ENCODE measurements at places on chromosomes 3 and 15.

DNA sequence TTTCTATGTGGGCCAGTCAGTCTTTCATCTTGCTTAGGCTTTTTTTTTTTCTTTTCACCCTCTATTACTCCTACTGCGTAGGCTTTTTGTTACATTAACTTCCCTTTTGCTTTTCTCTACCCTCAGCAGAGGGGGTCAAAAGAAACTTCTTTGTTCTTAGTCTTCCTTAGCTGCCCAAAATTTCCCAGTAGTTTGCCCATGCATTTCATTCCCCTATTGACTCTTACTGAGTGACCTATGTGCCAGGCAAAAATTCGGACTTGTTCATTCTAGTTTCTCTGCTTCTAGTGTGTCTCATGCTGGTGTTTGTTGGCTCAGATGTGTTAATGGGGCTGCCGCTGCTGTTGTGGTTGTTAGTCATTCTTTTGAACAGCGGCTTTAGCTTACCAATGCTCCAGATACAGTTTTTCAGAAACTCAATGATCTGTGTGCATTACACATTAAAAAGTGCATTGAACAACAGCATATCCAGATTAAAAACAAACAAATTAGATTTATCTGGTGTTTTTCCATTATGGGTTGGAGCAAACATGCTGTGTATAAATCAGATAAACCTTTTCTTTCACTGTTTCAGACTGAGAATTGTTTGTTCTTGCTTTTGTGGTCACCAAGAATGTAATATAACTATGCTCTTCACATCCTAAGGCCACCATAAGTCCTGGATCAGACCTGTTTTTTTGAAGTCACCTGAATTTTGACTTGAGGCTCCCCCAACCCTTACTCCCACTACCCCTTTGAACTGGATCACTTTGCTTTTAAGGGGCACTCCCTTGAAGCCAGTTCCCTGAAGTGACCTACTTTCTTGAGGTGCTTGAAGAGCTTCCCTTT, 43.1 kb downstream of the PDE8A start:
- no peak for DNase-seq

GRCh38 chr3:63762934-63763550, 56.1 kb upstream of the C3orf49 start:
- DNase-seq, result no peak

- DNase-seq, result no peak
Observed at GRCh38 chr15:76996526-76997401, 1.8 kb downstream of the PSTPIP1 start.

GRCh38 chr3:64187065-64187959, 38.0 kb downstream of the PRICKLE2 start:
- DNase-seq, result peak; percentile 73

DNA sequence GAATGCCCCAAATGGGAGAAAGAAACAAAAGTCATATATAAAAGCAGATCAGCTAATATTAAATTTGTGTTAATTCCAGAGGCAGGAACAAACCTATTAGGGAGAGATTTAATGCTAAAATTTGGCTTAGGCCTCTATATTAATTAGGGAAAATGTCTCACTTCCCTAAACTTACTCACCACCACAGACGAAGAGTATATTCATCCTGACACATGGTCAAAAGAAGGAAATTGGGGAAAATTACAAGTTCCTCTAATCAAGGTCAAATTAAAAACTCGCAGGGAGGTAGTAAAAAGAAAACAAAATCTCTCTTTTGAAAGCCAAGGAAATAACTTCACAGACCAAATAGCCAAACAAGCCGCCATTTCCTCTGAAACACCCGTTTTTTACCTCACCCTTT, 32.2 kb downstream of the GRM2 start:
- DNase-seq, result no peak

DNA sequence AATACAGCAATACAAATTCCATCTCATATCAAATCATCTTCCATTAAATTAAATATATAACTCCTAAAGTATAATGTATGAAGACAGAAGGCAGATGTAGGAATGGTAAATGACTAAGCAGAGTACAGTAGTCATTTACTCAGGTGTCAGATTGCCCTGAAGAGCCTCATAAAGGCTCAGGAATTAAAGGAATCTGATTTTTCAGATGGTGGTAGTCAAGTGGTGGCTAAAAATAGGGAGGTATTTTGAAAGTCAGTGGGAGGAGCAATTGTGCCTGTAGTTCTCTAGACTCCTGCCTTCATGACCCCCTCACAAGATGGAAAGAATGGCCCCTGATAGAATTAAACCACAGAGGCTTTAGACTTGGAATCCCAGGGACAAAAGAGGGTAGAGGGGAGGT, 142.7 kb upstream of the SYNPR start:
- DNase-seq, result peak; percentile 39
